ENCODE measurements at places on chromosomes 7 and 10.

DNA sequence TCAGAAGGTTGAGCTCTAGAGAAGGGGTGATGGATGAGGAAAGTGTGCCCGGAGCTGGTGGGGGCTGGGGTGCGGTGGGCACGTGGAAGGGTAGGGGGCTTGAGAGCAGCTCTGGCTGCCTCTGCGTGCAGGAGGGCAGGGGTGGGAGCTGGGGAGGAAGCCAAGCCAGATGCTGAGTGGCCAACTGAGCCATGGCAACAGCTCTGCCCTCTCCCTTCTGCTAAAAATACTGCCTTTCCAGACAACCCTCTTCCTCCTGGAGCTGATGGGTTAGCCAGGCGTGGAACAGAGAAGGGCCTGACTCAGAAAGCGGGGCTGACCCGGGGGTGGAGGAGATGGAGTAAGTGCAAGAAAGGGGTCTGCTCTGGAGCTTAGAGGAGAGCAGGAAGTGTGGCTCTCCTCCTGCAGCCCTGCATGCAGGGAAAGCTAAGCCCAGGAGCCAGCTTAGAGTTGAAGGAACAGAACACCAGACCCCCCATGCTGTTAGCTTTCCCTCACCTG is 114.6 kb upstream of the AGK start:
- no peak for DNase-seq

DNA sequence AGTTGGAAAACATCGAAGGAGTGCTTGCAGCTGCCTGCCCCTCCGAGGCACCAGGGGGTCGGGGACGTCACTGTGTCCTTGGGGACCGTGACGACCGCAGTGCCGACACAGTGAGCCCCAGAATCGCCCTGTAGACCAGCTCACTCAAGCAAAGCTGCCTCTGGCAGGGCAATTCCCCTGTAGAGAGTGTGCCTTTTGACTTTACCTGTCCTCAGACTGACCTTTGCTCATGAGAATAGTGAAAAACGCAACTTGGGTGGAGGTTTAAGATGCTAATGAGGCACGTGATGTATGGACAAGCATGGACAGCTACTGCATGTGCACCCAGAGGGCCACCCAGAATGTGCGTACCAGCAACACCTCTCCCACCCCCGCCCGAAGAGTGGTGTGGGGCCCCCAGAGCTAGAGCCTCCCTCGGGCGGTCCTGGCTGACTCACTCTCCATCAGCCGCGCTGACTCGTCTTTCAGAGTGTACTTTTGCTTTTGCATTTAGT is 271.9 kb downstream of the ADARB2 start:
- DNase-seq: no peak

- DNase-seq: no peak
These were observed 17.5 kb upstream of the TSGA13 start for GRCh38 chr7:130703851-130704250.

DNA sequence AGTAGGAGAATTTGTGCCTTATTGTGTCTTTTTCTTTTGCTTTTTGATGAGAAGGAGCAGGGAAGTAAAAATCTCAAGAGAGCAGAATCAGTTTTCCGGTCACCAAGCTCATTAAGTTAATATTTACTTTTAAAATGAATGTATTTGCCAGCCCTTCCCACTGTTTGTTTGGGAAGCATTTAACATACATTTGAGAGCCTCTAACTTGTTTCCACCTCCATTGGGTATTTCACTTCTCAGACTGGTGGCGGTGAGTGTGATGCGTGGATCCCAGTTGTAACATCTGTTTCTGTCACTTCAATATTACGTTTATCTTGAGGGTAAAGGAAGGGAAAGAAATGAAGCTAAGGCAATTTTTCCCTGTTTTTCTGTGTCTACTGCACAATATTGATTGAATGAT is 22.8 kb downstream of the CDK14 start:
- peak; percentile 69 for DNase-seq

DNA sequence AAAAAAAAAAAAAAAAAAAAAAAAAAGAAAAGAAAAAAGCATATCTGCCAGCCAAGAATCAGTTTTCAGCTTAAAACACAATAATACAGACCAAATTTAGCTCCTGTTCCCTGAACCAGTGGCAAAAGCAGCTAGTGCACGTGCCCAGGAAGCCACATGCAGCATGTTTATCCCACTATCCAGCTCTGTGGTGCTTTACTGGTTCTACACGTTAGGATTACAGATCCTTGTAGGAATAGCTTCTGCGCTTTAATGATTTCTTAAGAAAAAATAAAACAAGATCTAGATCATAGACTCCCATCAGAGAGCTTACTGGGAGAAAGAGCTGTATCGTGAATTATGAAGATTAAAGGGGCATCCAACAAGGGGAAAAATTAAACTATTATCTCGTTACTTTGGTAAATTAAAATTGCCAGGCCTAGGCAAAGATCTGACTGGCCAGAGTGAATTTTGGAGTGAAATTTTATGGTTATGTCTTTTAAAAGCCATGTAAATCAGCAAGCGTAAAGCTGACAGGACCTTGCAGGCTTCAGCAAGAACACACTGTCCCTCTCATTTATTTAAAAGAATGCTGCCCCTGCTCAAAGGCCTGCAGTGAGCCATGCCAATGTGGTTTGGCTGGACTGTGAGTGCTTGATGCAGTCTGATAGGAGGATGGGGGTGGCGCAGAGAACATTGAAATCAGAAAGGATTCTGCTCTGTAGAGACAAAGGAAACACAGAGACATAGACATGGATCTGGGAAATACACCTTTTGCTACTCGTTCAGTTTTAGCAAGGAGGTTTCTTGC is 177.3 kb upstream of the PHYHIPL start:
- no peak for DNase-seq

GRCh38 chr7:82204694-82205093 is 238.9 kb downstream of the CACNA2D1 start:
- DNase-seq: no peak

DNA sequence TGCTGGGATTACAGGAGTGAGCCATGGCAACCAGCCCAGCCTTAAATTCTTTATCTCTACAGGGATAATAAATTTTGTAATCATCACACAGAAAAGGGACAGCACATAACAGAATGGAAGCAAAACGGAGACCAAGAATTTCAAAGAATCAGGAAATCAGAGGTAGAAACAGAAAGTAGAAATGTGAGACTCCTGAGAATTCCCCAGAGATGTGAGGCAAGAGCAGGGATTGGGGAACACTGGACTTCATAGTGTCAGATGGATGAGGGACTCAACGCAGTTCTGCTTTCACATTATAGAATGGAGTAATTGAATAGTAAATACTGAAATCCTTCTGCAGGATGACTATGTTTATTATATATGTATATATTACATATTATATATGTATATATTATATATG is 52.5 kb upstream of the MPP7 start:
- DNase-seq: no peak

DNA sequence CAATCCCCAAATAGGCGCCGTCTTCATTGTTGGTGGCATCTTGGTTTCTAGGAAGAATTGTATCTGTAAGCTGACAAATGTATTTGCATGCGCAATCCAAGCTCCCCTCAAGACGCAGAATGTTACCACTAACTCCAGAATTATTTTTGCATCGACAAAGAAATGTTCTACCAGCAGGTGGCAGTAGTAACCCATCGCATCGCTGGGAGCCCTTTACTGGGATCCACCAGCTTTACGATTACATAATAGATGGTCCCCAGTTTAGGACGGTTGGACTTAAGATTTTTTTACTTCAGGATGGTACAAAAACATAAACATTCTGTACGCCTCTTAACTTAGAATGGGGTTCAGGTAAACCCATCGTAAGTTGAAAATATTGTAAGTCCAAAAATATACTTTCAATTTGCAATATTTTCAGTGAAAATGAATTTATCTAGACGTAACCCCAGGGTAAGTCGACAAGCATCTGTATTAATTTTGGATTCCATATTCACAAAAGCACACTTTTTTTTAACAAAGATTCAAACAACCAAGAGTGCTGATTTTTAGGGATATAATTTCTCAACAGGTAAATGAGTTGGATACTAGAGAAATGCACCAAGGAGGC is 114.0 kb upstream of the COBL start:
- peak; percentile 56 for DNase-seq

- peak; percentile 82 for DNase-seq
These were observed 10.5 kb upstream of the ANKRD61 start for GRCh38 chr7:6020371-6021286.

DNA sequence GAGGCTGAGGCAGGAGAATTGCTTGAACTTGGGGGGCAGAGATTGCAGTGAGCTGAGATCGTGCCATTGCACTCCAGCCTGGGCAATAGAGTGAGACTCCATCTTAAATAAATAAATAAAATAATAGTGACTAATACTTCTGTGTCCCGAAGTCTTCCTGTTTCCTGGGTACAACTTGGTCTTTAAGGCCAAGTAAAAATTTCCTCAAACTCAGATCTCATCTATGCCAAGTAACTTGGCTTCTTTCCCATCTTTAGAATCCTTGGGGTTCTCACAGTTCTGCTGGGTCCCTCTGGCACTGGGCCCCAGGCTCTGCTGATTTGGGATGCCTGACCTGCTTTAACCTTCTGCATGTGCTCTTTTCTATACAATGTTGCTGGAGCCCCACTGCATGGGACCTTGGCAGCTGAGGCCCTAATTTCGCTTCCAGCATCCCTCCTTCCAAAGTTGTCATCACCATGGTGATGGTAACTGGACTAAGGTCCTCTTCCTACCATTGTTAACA is 22.7 kb upstream of the AKR1B10 start:
- no peak for DNase-seq

- no peak for DNase-seq
These were observed 96.4 kb downstream of the CARD11 start for GRCh38 chr7:2947058-2947780.

GRCh38 chr10:110207805-110208613 is 604 bp downstream of the MXI1 start:
- no peak for DNase-seq

DNA sequence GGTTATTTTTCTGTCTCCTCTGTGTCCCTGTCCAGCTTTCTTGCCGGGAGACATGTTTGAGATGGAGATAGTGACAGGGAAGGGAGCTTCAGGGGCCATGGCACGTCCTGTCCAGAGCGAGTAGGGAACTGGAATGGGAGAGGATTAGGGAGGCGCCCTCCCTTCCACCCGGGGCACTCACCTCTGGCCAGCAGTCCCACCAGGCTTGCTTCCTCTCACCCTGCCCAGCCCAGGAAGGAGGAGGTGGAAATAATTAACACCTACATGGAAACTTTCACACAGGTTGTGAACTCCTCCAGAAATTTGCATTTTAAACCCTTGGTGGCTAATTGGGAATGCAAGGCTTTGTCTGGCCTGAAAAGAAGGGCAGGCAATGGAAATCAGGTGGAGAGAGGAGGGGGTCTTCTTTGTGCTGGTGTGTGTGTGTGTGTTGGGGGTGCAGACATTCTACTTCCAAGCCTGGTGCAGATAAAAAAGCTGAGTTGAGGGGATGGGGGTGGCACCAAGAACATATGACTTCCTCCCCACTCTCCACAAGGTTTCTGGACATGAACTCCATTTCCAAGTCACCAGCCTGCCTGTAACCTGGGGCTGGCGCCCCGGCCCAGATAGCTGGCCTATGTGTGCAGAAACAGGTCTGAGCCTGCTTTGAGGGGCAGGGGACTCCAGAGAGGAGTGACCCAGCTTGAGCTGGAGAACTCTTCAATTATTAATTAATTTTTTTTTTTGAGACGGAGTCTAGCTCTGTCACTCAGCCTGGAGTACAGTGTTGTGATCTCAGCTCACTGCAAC is 199.4 kb downstream of the CYP26A1 start:
- DNase-seq: no peak

- DNase-seq: no peak
These were observed 11.7 kb downstream of the EPHB6 start for GRCh38 chr7:142866361-142867096.

DNA sequence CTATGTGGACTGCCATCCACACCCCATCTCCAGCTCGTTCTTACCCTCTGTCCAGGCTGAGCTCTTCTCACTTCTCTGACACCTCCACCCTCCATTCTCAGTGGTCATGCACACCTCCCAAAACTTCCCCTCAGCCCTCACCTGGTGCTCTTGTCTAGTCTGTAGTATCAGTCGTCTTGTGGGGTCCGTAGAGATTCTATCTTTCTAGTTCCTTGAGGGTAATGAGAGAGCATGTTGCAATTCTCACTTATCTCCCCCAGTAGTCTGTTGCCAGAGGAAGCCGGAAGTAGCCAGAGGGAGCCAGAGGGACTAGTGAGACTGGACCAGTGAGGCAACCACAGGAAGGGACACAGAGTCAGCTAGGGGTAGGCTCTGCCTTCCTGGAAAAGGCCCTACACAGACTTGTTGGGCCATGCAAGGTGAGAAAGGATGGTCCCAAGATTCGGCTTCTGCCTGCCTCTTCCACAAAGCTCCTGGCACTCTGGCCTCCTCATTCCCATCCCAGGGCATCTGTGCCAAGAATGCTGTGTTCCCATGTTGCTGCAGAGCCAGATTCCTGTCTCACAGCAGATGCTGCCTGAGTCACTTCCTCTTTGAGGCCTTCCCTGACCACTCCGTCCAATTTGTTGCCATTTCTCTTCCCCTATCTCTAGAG is 50.6 kb upstream of the DUSP5 start:
- DNase-seq: no peak

GRCh38 chr7:75691793-75692543 is 46.8 kb downstream of the HIP1 start:
- no peak for DNase-seq

GRCh38 chr7:73612598-73613269 is 11.6 kb downstream of the MLXIPL start:
- DNase-seq: no peak

DNA sequence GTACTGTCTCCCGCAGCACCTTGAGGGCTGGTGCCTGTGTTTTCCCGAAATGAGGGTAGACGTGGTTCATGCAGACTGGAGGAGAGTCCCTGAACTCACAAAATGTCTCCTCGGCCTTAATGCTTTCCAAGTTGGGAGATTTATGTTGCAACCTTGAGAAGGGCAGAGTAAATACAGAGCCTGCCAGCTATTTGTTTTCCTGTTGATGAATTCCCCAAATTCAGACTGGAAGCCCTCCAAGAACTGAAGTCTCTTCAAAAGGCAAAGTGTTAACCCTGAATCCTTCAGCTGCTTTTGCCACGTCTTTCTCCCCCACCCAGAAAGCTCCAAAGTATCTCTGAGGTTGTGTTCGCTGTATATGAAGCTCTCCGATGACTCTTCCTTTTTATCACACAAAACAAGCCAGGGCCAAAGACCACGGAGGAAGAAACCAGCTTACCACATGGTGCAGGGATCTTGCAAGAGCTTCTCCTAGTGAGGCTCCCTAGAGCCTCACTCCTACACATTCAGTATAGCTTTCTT is 254.7 kb upstream of the NFE2L3 start:
- DNase-seq: no peak

GRCh38 chr7:43516581-43517342 is 66.1 kb upstream of the STK17A start:
- no peak for DNase-seq

GRCh38 chr7:94875201-94875600 is 32.2 kb upstream of the PPP1R9A start:
- DNase-seq: no peak
